ENCODE measurements at places on chromosomes 16 and 17.

DNA sequence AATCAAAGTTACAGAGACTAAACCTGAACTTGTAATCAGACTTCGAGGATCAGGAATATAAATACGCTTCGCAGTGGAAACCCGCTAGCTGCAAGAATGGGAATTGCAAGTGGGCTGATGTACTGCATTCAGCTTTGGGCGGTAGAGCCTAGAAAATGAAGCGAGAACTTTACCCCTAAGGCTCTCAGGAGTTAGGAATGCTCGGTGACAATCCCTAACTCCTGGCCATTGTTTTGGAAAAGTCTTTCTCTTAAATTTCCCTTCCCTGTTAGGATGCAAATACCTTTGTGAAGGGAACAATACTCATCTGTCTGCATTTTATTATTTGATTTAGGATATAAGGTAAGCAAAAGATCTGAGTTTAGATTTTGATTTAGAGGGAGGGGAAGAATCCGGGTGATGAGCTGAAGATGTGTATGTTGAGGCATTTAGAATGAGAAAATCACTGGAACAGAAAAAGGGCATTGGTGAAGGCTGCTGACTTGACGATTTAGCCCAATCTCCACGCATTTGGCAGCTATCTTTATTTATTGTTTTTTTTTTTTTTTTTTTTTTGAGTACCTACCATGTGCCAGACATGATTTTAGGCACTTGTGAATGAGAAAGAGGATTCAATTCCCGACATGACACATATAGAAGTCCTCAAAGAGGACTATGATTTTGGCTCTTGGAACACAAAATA, 2.2 kb upstream of the TOX3 start:
- no peak for DNase-seq

DNA sequence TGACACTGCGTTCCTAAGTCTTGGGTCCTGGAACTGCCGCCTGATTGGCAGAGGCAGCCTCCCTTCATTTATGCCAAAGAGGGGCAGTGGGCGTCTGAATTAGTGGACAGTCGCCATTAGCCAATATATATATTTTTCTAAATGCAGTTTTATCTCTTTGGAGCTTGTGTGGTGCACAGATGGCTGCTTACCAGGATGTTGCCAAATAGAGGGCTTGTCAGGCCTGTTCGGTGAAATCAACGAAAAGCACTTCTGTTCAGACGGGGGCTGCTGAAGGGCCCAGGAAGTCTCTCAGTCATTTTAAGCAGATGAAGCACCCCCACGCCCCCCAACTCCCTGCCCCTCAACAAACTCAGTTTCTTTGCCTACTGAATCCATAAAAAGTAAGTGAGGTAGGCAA, 66.0 kb downstream of the RAP1GAP2 start:
- no peak for DNase-seq

DNA sequence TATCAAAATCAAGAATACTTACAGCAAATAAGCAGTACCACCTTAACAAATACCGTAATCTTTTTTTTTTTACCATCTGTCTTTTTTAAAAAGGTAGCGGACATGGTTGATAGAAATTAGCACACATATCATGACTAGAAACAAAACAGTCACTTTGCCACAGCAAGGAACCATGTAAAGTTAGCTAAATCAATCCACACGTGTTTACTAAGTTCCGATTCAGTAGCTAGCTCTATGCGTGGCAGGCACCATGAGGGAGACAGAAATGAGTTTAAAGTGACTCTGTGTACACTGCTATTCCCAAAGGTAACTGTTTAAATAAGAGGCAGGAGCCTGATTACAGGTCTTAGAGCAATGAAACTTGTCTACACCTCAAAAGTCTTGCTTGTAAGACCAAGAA, 108.6 kb downstream of the XYLT1 start:
- no peak for DNase-seq

DNA sequence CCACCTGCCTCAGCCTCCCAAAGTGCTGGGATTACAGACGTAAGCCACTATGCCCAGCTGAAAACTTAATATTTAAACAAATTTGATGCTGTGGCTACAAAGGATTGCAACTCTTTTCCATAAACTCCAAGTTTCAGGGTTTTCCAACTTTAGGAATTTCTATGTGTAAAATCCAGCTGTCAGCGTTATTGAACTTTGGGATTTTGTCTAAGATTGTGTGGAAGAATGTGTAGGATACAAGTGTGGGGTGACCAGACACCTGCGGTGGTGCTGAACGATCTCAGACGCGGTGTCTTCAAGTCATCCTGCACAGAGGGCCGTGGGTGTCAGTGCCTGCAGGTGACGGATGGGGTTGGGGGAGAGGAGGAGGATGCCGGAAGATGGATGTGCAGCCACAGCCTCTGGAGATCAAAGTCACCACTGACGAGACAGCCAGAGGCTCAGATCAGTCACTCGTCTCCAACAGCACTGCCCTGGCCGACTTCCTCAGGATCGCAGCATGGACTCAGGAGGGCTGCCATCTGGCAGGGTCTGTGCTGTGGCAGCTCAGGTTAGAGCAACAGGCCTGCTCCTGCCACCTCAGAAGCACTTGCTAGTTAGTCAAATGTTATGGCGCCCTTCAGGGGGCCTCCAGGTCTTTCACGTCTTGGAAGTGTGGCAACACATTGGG, 13.0 kb downstream of the ACSF3 start:
- DNase-seq, result no peak

- DNase-seq, result no peak
Observed at GRCh38 chr17:18148586-18148985, 35.0 kb upstream of the ALKBH5 start.

DNA sequence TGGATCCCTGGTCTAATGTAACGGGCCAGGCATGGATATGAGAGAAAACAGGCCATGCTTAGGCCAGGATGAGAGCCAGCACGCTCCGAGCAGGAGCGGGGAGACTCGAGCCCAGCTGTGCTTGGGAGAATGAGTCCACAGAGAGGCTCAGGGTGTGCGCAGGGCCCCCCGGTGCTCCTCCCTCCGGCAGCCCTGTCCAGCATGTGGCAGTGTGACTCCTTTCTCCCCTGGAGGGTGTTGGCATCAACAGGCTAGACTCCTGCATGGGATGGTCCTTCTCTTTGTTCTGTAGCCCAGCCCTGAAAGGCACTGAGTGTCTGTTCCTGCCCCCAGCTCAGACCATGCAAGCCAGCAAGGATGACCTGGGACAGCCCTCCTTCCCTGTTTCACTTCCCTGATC, 23.4 kb downstream of the PGS1 start:
- DNase-seq, result no peak

DNA sequence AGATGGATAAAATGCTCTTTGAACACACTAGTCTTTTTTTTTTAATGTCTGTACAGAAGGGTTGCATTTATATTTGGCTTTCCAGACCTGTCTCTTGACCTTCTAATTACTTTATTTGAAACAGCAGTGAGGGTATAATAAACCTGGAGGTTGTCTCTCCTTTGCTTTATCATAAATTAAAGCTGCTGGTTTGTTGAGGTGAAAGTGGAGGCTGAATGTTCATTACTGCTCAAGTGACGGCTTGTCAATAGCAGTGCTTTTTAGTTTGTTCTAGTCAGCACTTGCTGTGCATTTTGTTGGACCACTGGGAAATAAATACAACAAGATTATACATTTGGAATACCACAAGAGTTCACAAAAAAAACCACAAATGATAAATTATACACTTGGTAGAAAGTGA, 264.2 kb downstream of the IRX3 start:
- DNase-seq, result no peak

- no peak for DNase-seq
Observed at GRCh38 chr17:68431661-68432071, 25.6 kb downstream of the WIPI1 start.

DNA sequence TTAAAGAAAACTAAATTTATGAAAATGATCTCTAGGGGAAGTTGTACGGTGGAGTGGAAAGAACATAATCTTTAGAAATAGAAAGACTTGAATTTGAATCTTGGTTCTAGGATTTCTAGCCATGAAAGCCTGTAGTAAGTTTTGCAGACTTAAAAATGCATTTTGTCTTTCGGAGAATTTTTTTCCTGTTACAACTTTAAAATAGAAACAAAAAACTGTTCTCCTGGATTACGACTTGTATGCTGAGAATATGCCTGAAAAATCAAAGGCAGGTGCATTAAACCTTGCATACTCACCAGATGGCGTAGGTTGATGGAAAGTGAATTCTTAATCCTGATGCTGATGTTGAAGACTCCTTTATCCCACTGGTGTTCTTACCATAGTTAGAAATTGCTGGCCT, 7.5 kb upstream of the MPHOSPH6 start:
- DNase-seq, result no peak

- DNase-seq, result no peak
Observed at GRCh38 chr16:23754594-23755483, at the start of gene CHP2. TSS of gene CHP2 (plus strand) at chr16:23755026. CDS start at chr16:23755050, 24 bp downstream.

DNA sequence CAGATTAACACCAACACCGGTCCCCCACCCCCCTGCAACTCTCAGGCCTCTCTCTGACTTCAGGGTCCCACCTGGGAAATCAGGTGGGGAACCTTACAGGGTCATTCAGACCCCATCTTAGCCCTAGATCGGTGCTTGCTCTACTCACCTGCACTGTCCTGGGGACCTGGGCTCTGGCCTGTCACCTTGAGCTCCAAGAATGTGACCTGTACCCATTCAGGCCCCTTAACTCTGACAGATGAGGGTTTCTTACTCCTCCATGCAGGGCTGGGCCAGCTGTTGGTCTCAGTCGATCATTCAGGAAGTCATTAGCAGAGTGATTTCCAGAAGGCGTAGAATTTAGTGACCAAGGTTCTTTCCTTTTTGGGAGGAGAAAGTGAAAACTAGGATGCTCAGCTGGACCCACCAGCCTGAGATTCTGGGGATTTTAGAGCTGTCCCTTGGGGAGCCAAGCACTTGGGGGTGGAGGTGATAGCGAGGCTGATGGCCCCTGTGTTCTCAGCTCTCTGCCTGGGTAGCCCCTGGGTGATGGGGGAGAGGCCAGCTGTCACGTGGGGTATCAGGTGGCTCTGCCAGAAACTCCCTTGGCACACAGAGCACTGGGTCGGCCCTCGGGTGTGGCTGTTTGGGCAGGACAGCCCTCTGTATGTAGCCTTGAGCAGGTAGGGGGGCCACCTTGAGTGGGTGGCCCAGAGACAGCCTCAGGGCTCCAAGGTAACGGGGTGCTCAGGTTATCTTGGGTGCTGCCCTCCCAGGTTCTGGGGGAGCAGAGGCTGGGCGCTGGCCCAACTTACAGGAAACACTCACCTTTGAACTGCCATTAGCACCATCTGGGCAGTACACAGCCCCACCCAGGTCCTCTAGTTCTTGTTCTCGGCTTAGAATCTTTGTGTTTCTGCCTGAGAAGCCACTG, 724 bp downstream of the MVP start:
- no peak for DNase-seq

DNA sequence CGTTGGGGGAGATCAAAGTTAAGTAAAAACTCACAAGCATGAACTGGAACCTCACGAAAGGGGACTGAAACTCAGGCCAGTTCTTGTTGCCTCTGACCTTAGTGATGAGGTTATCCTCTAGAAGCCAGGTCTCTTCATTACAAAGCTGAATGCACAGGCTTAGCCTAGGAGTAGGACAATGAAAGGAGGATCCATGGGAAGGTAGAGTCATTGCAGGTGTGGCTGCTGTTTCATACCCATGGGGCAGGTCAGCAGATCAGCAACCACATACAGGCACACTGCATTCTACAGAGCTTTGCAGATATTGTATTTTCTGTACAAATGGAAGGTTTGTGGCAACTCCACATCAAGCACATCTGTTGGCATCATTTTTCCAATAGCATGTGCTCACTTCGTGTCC, 341.3 kb upstream of the SOX9 start:
- DNase-seq, result no peak

DNA sequence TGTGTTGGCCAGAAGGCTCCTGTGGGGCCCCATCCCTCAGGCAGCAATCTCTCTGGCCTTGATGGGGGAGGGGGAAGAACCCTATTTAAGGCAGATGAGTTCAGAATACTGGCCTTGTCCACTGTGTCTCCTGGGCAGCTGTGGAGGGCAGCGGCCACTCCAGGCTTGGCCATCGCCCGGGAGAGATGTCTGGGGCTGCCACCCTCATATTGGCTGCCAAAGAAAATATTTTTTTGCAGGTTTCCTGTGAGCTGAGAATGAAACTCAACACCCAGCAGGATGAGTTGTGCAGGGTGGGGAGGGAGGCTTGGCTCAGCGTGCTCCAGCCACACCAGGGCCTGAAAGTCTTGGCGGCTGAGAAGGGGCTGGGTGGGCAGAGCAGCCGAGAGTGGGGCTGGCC, 14.4 kb upstream of the TIMP2 start:
- DNase-seq, result no peak

DNA sequence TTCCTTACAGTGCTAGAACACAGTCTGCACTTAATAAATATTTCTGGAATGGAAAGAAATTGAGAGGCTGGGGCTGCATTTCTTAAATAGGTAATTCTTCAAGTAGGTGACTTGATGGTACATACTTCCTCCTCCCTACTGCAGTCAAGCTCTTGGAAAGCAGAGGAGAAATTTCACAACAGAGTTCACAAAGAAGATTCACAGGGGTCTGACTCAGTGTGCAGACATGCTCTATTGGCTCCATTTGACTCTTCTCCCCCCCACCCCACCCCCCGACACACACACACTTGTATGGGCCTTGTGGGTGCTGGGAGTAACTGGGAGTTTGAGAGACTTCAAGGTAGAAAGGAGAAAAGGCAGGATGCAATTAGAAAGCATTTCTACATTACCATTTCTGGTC, 6.2 kb upstream of the MYOCD start:
- DNase-seq, result no peak

DNA sequence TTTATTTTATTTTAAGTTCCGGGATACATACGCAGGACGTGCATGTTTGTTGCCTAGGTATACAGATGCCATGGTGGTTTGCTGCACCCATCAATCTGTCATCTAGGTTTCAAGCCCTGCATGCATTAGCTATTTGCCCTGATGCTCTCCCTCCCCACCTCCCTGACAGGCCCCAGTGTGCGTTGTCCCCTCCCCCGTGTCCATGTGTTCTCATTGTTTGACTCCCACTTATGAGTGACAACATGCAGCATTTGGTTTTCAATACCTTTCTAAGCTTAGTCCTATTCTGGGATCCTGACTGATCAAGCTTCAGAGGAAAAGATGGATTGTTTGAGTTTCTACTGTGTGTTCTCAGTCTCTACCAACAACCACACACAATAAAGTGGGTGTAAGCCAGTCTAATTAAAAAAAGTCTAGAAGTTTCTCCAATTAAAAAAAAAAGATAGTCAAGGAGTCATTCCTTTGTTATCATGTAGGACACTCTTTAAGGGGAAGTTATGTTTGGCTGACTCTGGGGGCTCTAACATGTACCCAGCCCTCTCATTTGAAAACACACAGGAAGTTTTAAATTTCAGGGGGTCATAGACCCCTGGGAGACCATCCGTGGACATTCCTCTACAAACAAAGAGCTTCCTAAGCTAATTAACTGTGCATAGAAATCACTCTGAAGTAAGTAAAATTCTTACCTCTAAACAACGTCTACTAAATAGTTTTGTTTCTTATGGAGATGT, 66.3 kb upstream of the ADAMTS18 start:
- no peak for DNase-seq

- DNase-seq, result no peak
Observed at GRCh38 chr17:44773140-44773539, 14.4 kb downstream of the ADAM11 start.

GRCh38 chr17:45172541-45173286, 11.0 kb downstream of the HEXIM2 start:
- no peak for DNase-seq

DNA sequence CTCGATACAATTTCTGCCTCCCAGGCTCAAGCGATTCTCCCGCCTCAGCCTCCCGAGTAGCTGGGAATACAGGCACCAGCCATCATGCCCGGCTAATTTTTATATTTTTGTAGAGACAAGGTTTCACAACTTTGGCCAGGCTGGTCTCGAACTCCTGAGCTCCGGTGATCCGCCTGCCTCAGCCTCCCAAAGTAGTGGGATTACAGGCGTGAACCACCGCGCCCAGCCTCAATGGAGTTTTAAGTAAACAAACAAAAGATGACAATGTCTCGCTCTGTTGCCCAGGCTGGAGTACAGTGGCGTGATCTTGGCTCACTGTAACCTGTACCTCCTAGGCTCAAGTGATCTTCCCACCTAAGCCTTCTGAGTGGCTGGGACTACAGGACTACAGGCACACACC, 52.6 kb upstream of the TRAP1 start:
- DNase-seq, result no peak

Data from NCI-H2081 treated with DMSO at 0.1 percent for 48 hours (cell line).